ENCODE measurements at places on chromosomes 16 and 17.
A peak's percentile ranks its signal among the peaks of the same experiment; 100 is the strongest.

DNA sequence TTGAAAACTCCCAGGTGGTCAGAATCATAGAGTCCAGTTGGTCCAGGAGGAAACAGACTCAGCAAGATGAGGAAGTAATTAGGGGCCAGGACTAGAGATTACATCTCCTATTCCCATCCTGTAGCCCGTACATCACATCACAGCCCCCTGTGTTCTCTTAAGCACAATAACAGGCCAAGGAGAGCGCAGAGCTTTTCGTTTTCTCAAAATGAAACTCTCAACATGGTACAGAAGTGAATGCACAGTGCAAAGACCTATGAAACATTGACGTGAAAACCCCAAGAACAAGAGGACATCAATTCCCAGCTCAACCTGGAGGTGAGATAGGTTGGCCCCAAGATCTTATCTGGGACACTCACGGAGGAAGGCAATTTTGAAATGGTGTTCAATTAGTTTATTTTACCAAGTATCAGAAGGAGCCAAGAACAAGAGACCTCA lies 9.0 kb downstream of the PIK3R5 start:
- no peak for DNase-seq

- no peak for DNase-seq
Observed at GRCh38 chr17:42585353-42585752, 7.8 kb upstream of the PSMC3IP start.

GRCh38 chr16:26267641-26268040 lies 575.9 kb downstream of the HS3ST4 start:
- DNase-seq, result no peak

GRCh38 chr16:70790815-70791214 lies 10.1 kb downstream of the VAC14 start:
- no peak for DNase-seq

DNA sequence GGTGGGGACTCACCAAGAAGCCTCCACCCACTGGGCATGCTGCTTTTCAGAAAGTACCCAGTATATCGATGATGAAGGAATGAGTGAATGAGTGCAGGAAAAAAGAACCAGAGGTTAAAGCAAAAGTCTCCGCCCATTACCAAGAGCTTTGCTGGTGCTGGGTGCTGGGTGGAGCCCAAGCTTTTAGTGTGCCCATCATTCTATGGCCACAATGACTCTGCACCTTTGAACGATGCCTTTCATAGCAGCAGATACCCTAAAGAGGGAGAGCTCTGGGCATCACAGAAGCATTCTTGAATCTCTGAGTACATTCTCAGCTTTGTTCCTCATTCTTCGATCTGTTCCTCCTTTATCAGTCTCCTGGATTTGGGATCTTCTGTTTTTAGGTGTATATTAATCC lies 450.7 kb upstream of the CCL2 start:
- no peak for DNase-seq

GRCh38 chr16:30567160-30567990 lies 4.1 kb downstream of the ZNF688 start:
- no peak for DNase-seq

DNA sequence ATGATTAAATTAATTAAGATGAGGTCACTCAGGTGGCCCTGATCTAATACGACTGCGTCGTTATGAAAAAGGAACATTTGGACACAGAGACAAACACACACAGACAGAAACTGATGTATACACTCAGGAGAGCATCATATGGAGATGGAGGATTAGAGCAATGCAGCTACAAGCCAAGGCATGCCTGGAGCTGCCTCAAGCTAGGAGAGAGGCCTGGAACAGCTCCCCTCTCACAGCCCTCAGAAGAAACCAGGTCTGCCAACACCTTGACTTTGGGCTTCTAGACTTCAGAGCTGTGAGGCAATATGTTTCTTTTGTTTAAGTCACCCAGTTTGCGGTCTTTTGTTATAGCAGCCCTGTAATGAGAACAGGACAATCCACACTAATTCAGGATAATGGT lies 318.9 kb downstream of the HS3ST3B1 start:
- DNase-seq, result no peak

- DNase-seq, result no peak
Observed at GRCh38 chr17:49252148-49252695, 21.6 kb upstream of the PHOSPHO1 start.

DNA sequence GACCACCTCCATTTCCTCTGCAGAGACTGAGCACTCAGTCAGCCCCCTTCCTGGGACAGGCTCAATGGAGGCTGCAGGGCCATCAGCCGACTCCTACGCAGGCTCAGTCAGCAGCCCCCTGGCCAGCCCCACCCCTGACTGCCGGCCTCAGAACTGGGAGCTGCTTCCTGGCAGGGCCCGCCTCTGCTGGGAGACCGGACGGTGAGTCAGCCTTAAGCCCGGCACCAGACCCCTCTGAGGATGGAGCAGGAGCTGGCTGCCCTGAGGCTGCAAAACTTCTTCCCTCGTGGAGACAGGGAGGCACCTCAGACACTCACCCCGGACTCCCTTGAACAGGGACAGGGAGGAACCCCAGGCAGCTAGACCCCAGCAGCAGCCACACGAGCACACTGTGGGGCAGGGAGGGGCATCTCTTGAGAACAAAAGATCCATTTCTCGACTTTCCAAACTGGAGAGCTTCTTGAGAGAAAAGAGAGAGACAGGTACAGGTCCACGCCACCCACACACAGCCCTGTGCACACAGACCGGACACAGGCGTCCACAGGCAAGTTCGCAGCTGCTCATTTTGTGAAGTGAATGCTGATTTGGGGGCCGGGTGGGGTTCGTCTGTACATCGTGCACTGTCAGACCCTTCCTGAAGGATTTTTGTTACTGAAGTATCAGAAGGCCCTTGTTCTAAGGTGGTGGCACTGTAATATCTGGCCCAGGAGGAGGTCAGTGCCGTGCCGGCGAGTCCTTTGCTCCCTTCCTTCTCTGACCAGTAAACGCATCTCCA lies 1.3 kb upstream of the TUBB3 start:
- DNase-seq, result no peak

DNA sequence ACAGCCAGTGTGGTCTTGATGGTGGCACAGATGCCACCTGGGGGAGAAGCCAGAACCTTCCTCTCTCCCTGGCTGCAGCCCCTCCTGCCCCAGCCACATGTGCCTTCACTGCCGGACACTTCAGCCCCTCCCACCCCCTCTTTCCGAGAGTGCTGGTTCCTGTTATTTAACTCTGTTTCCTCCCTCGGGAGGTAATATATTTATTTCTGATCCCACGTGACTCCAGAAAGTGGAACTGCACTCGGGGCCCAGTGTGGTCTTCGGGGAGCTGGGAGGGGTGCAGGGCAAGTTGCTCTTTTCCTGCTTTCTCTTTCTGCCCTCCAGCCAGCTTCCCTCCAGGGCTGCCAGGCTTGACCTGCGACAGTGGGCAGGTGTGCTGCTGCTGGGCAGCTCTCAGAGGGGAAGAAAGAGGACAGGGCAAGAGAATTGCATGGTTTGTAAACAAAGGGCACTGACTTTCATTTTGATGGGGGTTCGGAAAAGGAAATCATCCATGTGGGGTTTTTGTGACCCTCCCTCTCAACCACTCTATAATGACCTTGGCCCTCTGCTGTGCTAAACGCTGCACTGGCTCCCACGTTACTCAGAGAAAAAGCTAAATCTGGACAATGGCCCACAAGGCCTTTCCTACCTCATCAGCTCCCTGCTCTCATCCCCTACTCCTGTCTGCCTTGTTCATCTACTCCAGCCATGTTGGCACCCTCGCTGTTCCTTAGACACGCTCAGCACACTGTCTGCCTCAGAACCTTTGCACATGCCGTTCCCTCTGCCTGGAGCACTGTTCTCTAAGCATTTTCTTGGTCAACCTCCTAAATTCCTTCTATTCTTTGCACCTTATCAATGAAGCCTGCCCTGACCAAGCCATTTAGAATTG lies 8.2 kb upstream of the CIITA start:
- DNase-seq, result no peak

DNA sequence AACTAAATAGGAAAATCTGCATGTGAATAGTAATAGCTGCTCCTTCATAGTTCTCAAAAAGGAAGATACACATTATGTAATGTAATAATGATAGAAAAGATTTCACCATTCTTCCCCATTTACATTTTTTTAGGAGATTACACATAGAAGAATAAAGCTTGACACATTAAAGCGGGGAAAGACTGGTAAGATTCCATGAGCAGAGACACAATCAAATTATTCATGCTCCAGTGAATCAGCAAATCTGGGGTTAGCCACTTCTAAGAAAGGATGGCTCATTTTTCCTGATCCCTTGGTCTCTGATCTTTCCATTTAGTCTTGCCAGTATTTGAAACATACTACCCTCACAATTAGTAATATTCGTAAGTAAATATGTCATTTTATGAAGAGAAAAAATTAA lies 81.9 kb downstream of the CA4 start:
- DNase-seq, result no peak

DNA sequence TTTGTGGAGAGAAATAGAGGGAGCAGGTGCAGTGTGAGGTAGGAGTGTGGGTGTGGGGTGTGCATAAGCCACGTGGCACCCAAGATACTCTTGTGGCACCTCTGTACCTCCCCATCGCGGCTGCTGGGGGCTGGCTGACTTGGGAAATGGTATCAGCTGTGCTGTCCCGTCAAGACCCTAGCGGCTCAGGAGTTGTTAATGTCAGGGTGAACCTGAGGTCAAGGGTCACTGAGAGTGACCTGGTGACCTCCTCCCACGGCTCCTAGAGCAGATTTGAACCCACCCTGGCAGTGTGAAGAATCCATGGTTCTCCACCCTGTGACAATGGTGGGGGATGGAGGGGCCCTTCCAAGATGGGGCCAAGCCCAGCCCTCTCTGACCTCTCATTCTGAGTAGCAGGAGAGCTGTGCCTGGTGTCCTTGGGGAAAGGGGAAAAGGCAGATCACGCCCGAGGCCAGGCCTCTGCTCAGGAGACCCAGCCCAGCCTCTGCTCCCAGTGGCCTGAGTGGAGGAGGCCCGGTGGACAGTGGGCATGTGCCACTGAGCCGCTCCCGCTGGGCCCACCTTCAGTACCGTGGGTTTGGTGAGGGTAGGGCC lies 3.0 kb upstream of the WFIKKN2 start:
- no peak for DNase-seq

- no peak for DNase-seq
Observed at GRCh38 chr17:75847614-75848522, 3.7 kb upstream of the UNC13D start.

- no peak for DNase-seq
Observed at GRCh38 chr17:17966399-17966798, 5.8 kb downstream of the TOM1L2 start.

GRCh38 chr17:55381017-55381770 lies 40.4 kb downstream of the MMD start:
- peak; percentile 37 for DNase-seq

- DNase-seq, result no peak
Observed at GRCh38 chr17:82097184-82097918, 685 bp downstream of the FASN start.

DNA sequence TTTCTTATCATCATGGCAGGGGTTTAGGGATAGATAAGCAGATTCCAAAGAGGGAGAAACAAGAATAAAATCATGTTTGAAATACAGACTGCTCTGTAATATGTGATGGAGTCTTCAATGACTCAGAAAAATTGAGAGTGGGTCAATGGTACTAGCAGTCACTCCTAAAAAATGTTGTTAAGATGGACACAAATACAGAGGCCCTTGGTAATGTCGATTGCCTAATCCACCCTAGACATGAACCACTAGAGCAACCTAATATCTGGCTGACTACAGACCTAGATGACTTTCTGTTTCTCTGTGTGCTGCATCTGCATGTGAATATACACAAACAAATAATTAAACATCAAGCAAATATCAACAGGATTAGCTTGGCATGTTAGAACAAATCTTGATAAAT lies 135.8 kb downstream of the CDH8 start:
- no peak for DNase-seq

- no peak for DNase-seq
Observed at GRCh38 chr16:28946681-28947080, 4.1 kb upstream of the NFATC2IP start.

DNA sequence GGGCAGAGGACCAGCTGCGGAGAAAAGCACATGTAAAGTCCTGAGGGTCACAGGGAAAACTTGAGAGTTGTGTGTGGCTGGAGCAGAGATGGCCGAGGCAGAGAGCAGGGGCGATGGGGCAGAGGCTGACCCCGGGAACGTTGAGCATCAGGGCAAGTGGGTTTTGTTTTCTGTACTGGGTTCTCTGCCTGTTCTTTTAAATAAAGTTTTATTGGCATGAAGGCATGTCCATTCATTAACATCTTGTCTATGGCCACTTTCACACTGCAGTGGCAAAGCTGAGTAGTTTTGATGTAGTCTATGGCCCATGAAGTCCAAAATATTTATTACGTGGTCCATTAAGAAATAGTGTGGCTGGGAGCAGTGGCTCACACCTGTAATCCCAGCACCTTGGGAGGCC lies 64.4 kb downstream of the ABCC1 start:
- DNase-seq, result no peak

GRCh38 chr17:43983515-43984411 lies 20.7 kb upstream of the NAGS start:
- DNase-seq, result no peak

GRCh38 chr16:58022601-58023371 lies 2.8 kb upstream of the MMP15 start:
- no peak for DNase-seq

DNA sequence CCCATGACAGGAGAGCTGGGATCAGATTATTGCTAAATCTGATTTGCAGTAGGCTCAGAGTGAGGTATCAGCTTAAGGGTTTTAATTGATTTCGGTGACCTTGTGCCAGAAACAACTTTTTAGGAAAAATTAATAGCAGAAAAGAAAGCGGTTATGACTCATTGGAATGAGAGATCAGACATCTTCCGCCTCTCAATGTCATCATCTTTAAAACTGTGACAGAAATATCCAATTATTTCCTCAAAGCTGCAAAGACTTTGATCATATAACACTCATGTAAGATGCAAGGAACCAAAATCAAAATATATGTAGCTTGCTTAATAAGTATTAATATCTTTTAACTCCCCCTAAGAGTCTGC lies 190.1 kb upstream of the FOXF1 start:
- DNase-seq, result no peak

- no peak for DNase-seq
Observed at GRCh38 chr16:84990782-84991181, 20.6 kb downstream of the ZDHHC7 start.

- DNase-seq, result no peak
Observed at GRCh38 chr17:40903129-40903847, 18.2 kb upstream of the KRT20 start.

- no peak for DNase-seq
Observed at GRCh38 chr17:63309021-63309420, 137.1 kb downstream of the CYB561 start.

DNA sequence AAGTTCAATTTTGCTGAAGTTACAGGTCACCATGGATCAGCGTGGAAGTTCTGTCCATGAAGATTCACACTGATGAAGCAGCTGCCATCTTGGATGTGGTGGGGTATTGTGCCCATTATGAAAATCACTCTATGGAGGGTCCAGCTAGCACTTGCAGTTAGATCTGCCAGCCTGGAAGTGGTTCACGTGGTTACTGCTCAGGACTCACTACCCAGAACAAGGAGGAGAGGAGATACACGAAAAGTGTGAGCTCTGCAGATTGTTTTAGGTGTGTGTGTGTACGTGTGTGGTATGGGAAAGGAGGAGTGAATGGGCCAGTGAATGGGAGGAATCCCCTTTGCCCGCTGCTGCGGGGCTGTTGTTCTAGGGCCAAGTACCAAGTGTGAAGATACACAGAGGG lies 333.4 kb downstream of the MAF start:
- DNase-seq, result no peak

GRCh38 chr16:87404764-87405625 lies 12.9 kb downstream of the MAP1LC3B start:
- DNase-seq, result no peak

- no peak for DNase-seq
Observed at GRCh38 chr16:71893888-71894228, 1.5 kb upstream of the IST1 start.
